ENCODE measurements at places on chromosomes 1 and 21. TPM values are rescaled to one million over a fixed set of nuclear protein-coding genes. Genes with fewer than 3 reads are reported as not detected.
A peak's percentile ranks its signal among the peaks of the same experiment; 100 is the strongest.

GRCh38 chr1:2074944-2075740 lies 24.9 kb downstream of the PRKCZ start:
- peaks cover 32% of the 10 kb centered on the region for H3K36me3 ChIP-seq
- no peak overlapping the region for H3K27ac ChIP-seq

DNA sequence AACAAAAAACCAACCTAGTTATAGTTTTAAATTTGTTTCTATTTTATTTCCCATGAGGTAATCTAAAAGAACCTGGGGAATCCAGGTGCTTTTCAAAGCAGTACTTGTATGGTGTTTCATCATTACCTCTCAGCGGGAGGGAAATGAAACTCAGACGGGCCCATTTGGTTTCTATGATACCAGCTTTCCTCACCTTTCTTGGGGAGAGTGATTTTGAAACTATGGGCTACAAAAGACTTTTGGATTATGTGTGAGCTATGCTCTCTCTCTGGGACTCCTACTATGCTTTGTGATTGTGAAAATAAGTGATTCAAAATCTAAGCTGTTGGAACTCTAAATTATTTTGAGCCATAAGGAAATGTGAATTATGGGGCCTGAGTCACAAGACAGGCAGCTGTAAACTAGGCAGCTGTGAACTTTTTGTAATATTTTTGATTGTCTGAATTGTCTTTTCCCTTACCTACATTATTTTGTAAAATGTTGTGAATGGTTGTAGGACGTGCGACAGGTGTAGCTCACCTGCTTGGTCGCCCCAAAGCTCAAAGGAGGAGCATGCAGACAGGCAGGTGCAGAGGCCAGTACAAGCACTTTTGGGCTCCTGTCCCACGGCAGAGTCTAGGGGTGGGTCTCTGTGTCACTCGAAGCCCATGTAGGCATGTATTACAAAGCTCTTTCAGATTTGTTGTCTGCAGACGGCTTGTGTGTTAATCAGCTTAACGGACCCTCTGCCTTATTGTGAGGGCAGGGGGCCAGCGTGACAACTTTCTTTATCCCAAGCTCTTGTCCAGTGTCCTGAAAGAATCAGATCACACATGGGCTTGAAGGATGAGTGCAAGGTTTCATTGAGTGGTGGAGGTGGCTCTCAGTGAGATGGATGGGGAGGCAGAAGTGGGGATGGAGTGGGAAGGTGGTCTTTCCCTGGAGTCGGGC lies 64.8 kb upstream of the BACH1 start:
- H3K4me1 ChIP-seq = peaks cover 49% of the 10 kb centered on the region
- peak; percentile 72 for DNase-seq
- no peak overlapping the region for H3K4me3 ChIP-seq

GRCh38 chr1:223718850-223719249 lies 6.5 kb downstream of the CAPN2 start:
- no peaks in the 10 kb centered on the region for H3K27me3 ChIP-seq
- H3K4me1 ChIP-seq = peaks cover 70% of the 10 kb centered on the region
- H3K4me3 ChIP-seq = no peak overlapping the region
- peak overlapping the region; percentile 13 for H3K27ac ChIP-seq

GRCh38 chr1:205353612-205354011 lies 3.1 kb downstream of the KLHDC8A start:
- H3K36me3 ChIP-seq = no peaks in the 10 kb centered on the region
- H3K4me1 ChIP-seq = no peaks in the 10 kb centered on the region
- H3K4me3 ChIP-seq = no peak overlapping the region
- no peak for DNase-seq
- no peak overlapping the region for H3K27ac ChIP-seq
- peaks cover 8% of the 10 kb centered on the region for H3K27me3 ChIP-seq

DNA sequence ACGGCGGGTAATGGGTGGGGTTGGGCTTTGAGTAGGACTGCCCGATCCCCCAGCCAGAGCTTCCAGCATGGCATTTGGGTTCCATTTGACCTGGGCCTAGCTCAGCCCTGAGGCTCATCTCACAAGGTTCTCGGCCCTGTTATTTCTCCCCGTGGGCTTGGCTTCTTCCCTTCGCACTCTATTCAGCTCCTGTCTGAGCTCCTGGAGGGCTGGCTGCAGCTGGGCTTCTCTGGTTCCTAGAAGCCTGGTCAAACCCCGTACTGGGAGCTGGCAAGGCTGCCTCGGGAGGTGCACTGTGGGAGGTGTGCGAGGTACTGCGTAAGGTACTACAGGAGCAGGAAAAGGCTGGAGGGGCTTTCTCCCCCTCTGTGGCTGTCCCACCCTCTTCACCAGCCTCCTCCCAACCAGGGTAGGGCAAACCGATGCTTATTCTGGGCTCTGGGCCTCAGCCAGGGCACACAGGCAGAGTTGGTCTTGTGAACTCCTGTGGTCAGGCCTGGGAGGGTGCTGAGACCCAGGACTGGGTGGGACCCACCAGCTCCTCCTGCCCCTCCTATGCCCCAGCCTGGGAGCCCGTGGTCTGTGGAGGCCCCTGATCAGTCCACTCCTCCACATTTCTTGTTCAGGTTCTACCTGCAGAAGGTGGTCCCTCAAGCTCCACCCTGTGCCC lies 814 bp downstream of the A3GALT2 start:
- peaks cover 3% of the 10 kb centered on the region for H3K4me1 ChIP-seq
- H3K27ac ChIP-seq = no peak overlapping the region
- H3K4me3 ChIP-seq = no peak overlapping the region
- DNase-seq = no peak
- H3K36me3 ChIP-seq = peaks cover 7% of the 10 kb centered on the region
- no peaks in the 10 kb centered on the region for H3K27me3 ChIP-seq

GRCh38 chr1:172824209-172824608 lies 165.3 kb downstream of the FASLG start:
- H3K4me3 ChIP-seq = no peak overlapping the region
- no peaks in the 10 kb centered on the region for H3K36me3 ChIP-seq
- H3K27me3 ChIP-seq = peaks cover 9% of the 10 kb centered on the region
- H3K27ac ChIP-seq = no peak overlapping the region

DNA sequence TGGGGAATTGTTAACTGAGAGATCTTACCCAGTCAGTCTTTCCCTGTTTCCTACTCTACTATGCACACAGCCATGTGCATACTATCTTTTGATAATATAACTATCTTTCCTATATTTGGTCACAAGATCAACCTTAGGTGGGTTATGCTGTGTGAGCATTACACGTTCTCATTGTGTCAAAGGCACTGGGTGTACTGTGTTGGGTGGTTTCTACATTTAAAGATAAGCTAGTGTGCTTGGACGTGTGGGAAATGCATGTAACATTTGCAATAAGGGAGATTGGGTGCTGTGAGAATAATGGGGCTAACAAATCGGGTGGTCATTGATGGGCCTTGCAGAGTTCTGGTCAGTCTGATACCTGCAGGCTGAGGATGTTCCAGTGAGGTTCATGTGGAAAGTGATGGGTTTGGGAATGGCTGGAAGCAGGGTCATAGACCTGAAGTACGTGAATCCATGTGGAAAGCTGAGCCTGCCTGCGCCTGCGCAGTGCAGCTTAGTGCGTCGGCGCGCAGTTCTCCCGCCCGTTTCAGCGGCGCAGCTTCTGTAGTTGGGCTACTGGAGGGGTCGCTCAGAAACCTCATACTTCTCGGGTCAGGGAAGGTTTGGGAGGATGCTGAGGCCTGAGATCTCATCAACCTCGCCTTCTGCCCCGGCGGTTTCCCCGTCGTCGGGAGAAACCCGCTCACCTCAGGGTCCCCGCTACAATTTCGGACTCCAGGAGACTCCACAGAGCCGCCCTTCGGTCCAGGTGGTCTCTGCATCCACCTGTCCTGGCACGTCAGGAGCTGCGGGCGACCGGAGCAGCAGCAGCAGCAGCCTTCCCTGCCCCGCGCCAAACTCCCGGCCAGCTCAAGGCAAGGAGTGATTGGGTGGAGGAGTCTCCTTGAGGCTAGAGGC lies at the start of gene MSH4:
TSS of gene MSH4 (plus strand) at position 507 of the 897 bp plus-strand sequence. CDS start at position 611, 104 bp downstream.
- H3K4me3 ChIP-seq = peak within 1 kb of the TSS; percentile 11
- H3K27ac ChIP-seq = peak within 1 kb of the TSS; percentile 58
- DNase-seq = peak; percentile 41
- H3K27me3 ChIP-seq = no peaks in the 10 kb centered on the region
- peaks cover 11% of the 10 kb centered on the region for H3K4me1 ChIP-seq
- peaks cover 52% of the 10 kb centered on the region for H3K36me3 ChIP-seq

GRCh38 chr1:68375919-68376318 lies 73.8 kb downstream of the RPE65 start:
- H3K27me3 ChIP-seq = no peaks in the 10 kb centered on the region
- DNase-seq = no peak
- H3K4me1 ChIP-seq = no peaks in the 10 kb centered on the region
- no peaks in the 10 kb centered on the region for H3K36me3 ChIP-seq

The PFKFB2 gene
- 3.1 TPM for total RNA-seq

DNA sequence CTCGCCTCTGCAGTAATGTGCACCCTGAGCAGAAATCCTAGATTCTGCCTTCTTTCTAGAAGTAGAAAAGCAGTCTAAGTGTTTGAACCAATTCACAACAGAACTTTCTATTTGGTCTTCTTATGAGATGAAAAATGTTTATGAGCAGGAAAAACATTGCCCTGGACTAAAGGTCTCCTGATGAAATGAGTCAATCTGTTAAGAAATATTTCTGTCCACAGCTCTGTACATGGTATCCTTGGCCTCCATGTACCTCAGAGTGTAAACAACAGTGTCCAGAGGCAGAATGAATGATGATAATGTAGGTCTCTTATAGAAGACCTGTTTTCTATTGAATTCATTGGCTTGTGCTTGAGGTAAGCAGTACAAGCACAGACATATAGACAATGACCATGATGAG lies 6.2 kb upstream of the APCS start:
- H3K27me3 ChIP-seq = peaks cover 22% of the 10 kb centered on the region
- no peak overlapping the region for H3K27ac ChIP-seq
- H3K36me3 ChIP-seq = no peaks in the 10 kb centered on the region
- DNase-seq = no peak

Data from activated CD4-positive, alpha-beta T cell treated with anti-CD3 and anti-CD28 coated beads for 36 hours (primary cell).